ENCODE measurements at places on chromosomes 1 and 21.

DNA sequence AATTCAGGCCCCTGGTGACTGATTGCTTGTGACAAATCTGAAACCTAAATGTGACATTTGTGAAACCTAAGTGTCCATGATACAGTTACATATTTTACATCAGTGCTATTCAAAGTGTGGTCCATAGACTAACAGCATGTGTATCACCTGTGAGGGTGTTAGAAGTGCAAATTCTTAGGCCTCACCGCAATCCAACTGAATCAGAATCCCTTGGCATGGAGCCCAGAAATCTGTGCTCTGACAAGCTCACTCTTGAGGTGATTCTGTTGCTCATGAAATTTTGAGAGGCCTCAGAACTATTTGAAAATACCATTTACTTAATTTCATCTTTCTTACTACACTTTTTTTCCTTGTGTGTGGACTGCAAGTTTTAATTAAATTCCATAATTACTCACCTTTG, 587.9 kb downstream of the ADGRL2 start:
- no peak for DNase-seq
- H3K27ac ChIP-seq = no peak overlapping the region
- no peak overlapping the region for H3K4me3 ChIP-seq
- H3K27me3 ChIP-seq = no peaks in the 10 kb centered on the region
- no peaks in the 10 kb centered on the region for H3K36me3 ChIP-seq
- H3K4me1 ChIP-seq = no peaks in the 10 kb centered on the region

DNA sequence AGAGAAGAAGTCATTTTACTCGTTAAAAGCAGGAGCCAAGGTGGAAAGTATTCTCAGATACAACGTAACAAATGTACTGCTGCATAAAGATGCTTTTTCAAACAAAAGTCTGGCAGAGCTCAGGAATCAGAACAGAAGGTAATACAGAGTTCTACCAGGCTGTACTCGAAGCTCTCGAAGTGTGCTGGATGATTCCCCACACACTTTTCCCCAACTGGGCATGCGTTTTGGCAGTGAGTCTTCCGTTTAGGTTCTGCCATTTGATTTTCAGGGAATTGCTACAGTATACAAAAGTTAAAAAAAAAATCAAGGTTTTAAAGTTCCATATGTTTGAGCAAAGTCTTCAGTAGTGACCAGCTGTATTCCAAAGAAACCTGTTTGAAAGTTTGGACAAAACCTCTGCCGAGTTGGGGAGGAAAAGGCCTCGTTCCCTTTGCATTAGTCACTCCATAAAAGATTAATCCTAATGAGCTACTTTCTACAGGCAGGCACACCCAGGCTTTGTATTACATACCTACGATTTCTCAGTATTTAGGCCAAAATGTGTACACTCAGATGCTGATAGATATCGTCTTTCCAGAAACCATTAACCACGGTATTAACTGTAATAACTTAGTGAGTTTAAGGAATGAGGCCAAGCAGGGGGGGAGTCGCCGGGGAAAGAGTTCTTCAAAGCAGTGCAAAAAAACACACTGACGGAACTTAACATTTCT, 477.1 kb downstream of the LMO4 start:
- no peak for DNase-seq
- H3K27me3 ChIP-seq = no peaks in the 10 kb centered on the region
- H3K27ac ChIP-seq = no peak overlapping the region
- no peaks in the 10 kb centered on the region for H3K4me1 ChIP-seq
- H3K4me3 ChIP-seq = no peak overlapping the region

DNA sequence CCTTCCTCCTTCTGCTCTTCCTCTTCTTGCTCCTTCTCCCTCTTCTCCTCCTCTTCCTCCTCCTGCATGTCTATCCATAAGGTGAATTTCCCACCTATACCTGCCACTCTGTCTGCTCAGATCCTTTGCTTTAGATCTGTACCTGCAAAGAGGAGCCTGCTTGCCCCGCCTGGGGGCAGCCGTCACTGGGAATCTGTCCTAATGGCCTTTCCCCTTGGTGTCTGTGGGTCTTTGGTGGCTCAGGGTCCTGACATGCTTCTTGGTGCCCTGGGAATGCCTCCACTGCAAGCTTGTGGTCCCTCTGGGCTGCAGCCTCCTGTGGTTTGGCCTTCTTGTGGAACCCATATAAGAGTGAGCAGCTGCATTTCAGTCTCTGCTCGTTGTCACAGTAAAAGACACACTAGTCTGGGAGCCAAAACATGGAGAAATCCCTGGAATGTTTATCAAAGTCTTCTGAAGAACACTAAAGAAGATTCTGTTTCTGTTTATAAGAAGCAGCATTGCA, 79.5 kb upstream of the CSF3R start:
- 0 out of 2 replicates have a peak, but pooled peaks cover 1% of the 10 kb centered on the region for H3K27me3 ChIP-seq
- no peaks in the 10 kb centered on the region for H3K4me1 ChIP-seq
- no peak for DNase-seq
- no peaks in the 10 kb centered on the region for H3K36me3 ChIP-seq
- no peak overlapping the region for H3K27ac ChIP-seq

GRCh38 chr1:224377676-224378006, 21.0 kb downstream of the CNIH4 start:
- no peak for DNase-seq
- no peaks in the 10 kb centered on the region for H3K27me3 ChIP-seq
- no peak overlapping the region for H3K27ac ChIP-seq
- no peaks in the 10 kb centered on the region for H3K4me1 ChIP-seq
- H3K36me3 ChIP-seq = peaks cover 9% of the 10 kb centered on the region

DNA sequence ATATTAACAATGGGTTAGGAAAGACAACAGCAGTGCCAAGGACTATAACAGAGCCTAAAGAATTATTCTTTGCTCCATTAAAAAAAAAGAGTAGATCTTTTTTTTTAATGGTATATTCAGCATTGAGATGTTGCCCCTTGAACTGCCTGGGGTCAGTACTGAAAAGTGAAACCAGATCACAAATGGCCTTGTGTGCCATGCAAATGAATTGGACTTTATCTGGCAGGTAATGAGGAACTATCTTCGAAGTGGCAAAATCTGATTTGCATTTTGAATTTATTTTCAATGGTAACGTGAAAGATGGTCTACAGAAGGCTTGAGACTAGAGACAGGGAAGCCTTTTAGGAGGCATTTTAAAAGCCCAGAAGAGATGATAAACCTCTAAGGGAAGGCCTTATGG, 21.4 kb upstream of the PKN2 start:
- no peaks in the 10 kb centered on the region for H3K4me1 ChIP-seq
- H3K36me3 ChIP-seq = no peaks in the 10 kb centered on the region
- H3K27me3 ChIP-seq = no peaks in the 10 kb centered on the region
- H3K27ac ChIP-seq = no peak overlapping the region

DNA sequence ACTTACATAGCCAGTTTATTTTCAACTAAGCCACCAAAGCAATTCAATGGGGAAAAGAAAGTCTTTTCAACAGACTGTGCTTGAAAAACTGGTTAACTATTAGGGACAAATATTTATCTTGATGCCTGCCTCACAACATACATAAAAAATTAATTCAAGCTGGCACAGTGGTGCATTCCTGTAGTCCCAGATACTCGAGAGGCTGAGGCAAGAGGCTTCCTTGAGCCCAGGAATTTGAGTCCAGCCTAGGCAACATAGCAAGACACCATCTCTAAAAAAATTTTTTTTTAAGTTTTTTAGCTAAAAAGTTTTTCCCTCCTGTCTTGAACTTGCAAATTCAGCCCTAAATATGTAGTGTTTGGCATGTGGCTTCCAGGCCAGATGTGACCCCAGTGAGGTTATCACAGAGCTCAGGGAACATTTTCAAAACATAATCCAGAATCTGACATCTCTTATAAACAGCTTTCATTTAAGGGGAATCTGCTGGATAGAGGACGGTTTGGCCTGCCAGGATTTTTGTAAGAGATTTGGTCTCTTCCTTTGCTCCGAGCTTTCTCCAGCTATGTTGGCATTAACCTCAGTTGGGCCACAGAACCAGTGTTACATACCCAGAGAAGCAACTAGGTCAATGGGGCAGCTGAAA, 46.4 kb downstream of the COL6A1 start:
- no peak overlapping the region for H3K4me3 ChIP-seq
- DNase-seq = no peak
- no peak overlapping the region for H3K27ac ChIP-seq
- H3K36me3 ChIP-seq = no peaks in the 10 kb centered on the region
- no peaks in the 10 kb centered on the region for H3K4me1 ChIP-seq

GRCh38 chr1:109397581-109398342, at the start of gene SORT1:
Gene SORT1 (minus strand): TSS chr1:109397918. CDS start chr1:109397892, 26 bp downstream.
- DNase-seq = no peak
- H3K36me3 ChIP-seq = peaks cover 4% of the 10 kb centered on the region
- peak within 1 kb of the TSS; percentile 79 for H3K27ac ChIP-seq
- H3K27me3 ChIP-seq = no peaks in the 10 kb centered on the region
- H3K4me3 ChIP-seq = peak within 1 kb of the TSS; percentile 50
- peaks cover 18% of the 10 kb centered on the region for H3K4me1 ChIP-seq

DNA sequence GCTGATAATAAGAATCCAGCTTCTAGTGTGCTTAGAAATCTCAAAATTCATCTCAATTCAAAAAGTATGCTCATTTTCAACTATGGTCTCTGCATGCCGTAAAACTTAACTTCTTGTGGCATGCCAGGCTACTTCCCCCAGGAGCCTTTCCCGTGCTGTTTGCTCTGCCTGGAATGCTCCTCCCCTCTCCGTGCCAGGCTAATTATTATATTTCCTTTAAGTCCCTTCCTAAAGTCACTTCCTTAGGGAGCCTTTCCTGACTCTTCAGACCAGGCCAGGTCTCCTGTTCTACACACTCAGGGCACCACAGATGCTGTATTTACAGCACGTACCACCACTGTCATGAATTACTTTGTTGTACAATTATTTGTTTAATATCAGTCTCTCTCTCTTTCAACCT, 67.1 kb upstream of the PPP2R5A start:
- H3K27me3 ChIP-seq = no peaks in the 10 kb centered on the region
- no peak overlapping the region for H3K4me3 ChIP-seq
- no peaks in the 10 kb centered on the region for H3K4me1 ChIP-seq
- no peaks in the 10 kb centered on the region for H3K36me3 ChIP-seq

GRCh38 chr1:94831641-94832040, 11.5 kb downstream of the SLC44A3 start:
- H3K4me1 ChIP-seq = no peaks in the 10 kb centered on the region
- no peak for DNase-seq
- no peak overlapping the region for H3K27ac ChIP-seq
- no peaks in the 10 kb centered on the region for H3K27me3 ChIP-seq

DNA sequence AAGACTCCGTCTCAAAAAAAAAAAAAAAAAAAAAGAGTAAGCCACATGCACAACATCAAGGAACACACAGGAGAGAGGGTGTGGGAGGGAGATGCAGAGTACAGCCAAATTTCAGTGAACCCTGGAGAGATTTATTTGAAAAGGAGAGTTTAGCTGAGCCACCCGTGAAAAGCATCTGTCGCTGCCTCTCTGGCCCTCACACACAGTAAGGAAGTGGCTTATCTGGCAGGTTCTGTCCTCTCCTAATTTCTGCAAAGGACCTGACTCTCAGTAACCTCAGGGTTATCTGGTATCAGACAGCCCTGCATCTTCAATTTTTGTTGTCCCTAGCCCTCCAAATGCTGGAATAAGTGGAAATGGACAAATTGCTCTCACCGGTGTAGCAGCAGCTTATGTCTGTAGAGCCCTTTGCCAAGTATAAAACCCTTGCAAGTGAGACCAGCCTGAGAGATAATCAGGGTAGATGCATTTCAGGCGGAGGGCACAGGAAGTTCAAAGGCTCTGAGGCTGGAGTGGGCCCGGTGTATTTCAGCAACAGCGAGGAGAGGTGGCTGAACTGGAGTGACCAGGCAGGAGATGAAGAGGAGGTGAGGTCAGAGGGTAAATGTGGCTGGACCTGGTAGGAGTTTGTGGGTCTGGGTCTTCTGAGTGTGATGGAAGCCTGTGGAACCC, 16.7 kb upstream of the IL10RB start:
- no peak overlapping the region for H3K27ac ChIP-seq
- no peak overlapping the region for H3K4me3 ChIP-seq
- no peaks in the 10 kb centered on the region for H3K27me3 ChIP-seq
- peaks cover 14% of the 10 kb centered on the region for H3K36me3 ChIP-seq

GRCh38 chr1:28329395-28330153, 734 bp downstream of the MED18 start:
- no peak for DNase-seq
- H3K27me3 ChIP-seq = no peaks in the 10 kb centered on the region
- H3K4me1 ChIP-seq = no peaks in the 10 kb centered on the region
- no peaks in the 10 kb centered on the region for H3K36me3 ChIP-seq
- peak overlapping the region; percentile 92 for H3K27ac ChIP-seq

- H3K27me3 ChIP-seq = no peaks in the 10 kb centered on the region
- H3K27ac ChIP-seq = no peak overlapping the region
- no peaks in the 10 kb centered on the region for H3K4me1 ChIP-seq
- no peaks in the 10 kb centered on the region for H3K36me3 ChIP-seq
- H3K4me3 ChIP-seq = no peak overlapping the region
- no peak for DNase-seq
Measured at GRCh38 chr1:90370686-90371447, 346.2 kb downstream of the BARHL2 start.

- H3K27ac ChIP-seq = no peak overlapping the region
- no peaks in the 10 kb centered on the region for H3K27me3 ChIP-seq
- H3K36me3 ChIP-seq = no peaks in the 10 kb centered on the region
- no peak overlapping the region for H3K4me3 ChIP-seq
- H3K4me1 ChIP-seq = no peaks in the 10 kb centered on the region
Measured at GRCh38 chr1:215992620-215993019, 425.5 kb downstream of the KCTD3 start.

DNA sequence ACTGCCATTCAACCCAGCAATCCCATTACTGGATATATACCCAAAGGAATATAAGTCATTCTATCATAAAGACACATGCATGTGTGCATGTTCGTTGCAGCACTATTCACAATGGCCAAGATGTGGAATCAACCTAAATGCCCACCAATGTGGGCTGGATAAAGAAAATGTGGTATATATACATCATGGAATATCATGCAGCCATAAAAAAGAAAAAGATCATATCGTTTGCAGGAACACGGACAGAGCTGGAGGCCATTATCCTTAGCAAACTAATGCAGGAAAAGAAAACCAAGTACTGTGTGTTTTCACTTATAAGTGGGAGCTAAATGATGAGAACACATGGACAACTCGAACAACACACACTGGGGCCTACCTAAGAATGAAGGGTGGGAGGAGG, 123.7 kb downstream of the CDC7 start:
- H3K4me1 ChIP-seq = no peaks in the 10 kb centered on the region
- no peak overlapping the region for H3K27ac ChIP-seq
- H3K36me3 ChIP-seq = no peaks in the 10 kb centered on the region
- no peak for DNase-seq
- H3K27me3 ChIP-seq = no peaks in the 10 kb centered on the region

DNA sequence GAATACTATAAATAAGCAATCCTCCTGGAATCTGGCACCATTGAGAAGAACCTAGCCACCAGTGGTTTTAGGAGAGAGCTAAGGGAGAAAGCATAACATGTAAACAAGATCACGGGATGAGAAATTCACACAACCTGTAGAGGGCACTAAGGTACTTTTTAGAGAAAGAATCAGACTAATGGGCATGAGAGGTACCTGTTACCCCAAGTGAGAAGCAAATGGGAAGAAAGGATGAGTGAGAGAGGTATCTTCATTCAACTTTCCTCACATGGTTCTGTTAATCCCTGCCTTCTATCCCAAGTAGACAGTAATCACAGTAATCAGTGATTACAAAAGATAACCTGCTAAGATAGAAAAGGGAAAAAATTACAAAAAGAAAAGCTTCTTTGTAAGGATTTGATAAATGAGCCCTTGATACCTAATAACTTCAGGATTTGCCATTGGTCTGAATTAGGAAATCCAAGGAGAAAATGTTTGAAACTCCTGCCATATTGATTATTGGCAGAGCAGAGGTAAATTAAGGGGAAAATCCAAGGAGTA, 251.1 kb upstream of the ADGRL2 start:
- no peak overlapping the region for H3K4me3 ChIP-seq
- H3K4me1 ChIP-seq = no peaks in the 10 kb centered on the region
- H3K27ac ChIP-seq = no peak overlapping the region

GRCh38 chr1:96388421-96389310, 332.9 kb upstream of the PTBP2 start:
- no peak for DNase-seq
- H3K27me3 ChIP-seq = no peaks in the 10 kb centered on the region
- no peaks in the 10 kb centered on the region for H3K36me3 ChIP-seq
- no peak overlapping the region for H3K4me3 ChIP-seq
- no peak overlapping the region for H3K27ac ChIP-seq
